ENCODE measurements at places on chromosomes 2 and 18. TPM values are rescaled to one million over a fixed set of nuclear protein-coding genes. Genes with fewer than 3 reads are reported as not detected.

GRCh38 chr2:127810156-127810618 lies 784 bp downstream of the WDR33 start:
- peak; percentile 48 for DNase-seq

- no peak for DNase-seq
These were observed 63.4 kb upstream of the ZEB2 start for GRCh38 chr2:144583381-144583729.

- DNase-seq, result no peak
These were observed 7.6 kb downstream of the SERPINE2 start for GRCh38 chr2:224031358-224031970.

- no peak for DNase-seq
These were observed 86.0 kb downstream of the TTC32 start for GRCh38 chr2:19815746-19816145.

Gene FOXD4L1
- not detected for total RNA-seq

DNA sequence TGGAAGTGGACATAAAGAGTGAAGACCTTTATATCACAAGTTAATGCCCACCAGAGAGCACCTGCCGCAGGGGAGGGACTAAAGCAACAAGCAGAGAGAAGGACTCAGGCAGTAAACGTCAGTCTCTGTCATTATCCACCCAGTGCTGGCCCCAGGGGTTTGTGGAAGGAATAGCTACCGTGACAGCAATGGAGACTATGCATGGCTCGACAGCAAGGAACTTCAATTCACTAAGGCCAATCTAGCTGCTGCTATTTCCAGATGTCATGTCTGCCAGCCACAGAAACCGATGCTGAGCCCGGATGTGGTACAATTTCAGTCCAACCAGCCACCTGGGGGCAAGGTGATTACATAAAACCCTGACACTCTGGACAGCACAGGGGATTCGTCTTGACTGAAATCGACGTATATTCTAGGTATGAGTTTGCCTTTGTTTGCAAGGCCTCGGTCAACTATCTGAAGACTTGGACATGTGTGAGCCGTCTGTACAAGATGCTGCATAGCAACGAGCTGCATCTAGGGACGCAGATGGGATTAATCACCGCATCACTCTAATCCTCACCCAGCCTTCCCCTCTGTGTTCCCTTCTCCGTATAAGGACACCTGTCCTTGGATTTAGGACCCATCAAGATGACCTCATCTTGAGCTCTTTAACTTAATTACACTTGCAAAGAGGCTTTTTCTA lies 154.1 kb upstream of the SH3BP4 start:
- DNase-seq, result peak; percentile 22

Gene ZSWIM2
- total RNA-seq, result not detected

DNA sequence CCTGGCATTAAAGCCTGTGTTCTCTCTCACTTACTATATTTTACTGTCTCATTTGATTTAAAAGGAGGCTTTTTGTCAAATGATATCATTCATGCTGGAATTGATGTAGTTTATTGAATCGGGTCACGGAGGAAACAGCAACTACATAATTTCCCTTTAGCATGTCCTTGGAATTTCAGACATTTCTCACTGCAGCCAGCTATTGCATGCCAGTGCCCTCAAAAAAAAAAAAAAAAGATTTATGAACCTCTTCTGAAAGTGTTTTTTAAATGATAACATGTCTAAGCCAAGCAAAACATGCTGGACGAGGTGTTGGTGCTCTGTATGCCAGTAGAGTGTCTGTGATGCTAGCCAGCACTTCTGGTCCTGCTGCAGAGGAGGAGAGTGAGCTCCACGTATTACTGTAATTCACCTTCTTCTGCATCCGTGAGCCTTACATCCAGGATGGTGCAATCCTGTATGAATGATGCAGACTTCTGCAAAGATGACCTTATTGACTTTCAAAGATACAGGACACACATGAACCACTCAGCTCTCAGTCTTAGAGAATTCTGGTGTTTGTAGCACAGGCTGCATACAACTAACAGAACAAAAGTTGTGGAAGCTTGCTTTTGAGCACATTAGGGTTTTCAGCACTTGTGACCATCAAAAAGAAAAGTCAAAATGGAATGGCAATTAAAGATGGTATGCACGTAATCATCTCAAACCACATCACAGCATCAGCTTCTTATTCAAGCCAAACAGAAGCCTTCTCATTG lies 31.1 kb downstream of the UGP2 start:
- no peak for DNase-seq

DNA sequence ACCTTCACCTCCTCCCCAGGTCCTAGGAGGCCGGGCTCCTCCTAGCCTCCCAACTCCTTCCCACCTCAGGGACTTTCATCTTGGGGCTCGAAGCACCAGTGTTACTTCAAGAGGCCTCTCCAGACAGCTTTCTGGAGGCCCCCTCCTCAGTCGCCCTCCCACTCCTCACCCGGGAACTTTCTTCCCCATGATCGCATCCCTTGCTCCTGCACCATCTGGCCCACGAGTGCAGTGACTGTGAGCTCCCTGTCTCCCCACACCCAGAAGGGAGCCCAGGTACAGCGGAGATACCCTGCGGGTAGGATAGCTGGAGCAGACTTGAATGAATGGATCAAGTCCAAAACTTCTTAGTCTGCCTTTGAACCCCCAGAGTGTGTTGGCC lies 6.1 kb downstream of the ERFE start:
- no peak for DNase-seq

DNA sequence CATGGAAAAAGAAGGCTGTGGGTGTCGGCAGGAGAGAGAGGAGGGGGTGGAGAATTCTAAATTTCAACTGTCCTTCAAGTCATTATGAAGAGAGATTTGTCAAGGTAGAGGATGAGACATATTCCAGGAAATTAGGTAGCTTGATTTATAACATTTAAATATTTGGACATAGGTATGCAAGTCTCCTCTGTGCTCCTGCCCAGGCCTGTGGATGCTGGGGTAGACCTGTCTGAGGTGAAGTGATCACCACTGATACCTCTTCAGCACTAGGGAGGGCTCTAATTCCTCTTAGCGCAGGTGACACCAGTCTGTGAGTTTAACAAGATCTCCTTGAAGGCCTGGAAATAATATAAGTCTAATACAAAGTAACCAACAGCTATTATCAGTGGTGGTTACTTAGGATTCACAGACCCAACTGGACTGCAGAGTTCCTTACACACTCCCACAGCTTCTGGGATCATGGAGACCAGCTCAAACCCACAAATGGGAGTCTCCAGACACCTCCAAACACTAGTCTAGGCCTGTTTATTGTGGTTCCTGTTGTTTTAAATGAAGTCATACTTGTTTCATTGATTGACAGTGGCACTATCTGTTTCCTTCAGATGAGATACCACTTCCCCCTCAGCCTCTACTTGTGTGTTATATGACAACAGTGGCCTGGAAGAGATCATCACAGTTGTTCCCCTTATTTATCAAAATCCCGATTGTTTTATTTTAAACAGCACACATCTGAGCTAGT lies 104.1 kb upstream of the ITPRID2 start:
- DNase-seq, result no peak

DNA sequence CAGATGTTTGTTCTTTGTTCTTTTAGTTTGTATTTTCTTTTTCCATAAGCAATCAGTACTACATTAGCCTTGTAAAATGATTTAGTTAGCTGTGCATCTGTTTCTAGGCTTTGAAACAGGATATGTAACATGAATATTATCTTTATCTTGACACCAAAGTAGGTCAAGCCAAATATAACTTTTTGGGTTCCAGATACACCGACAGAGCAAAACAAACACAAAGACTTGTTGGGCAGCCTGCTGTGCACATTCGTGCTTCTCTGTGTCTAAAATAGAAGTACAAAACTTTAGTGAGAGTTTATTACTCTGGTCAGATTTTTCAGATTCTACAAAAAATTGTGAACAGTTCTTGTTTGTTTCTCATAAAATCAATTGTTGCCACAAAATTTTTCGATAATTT lies 1059.3 kb upstream of the GYPC start:
- peak; percentile 5 for DNase-seq

DNA sequence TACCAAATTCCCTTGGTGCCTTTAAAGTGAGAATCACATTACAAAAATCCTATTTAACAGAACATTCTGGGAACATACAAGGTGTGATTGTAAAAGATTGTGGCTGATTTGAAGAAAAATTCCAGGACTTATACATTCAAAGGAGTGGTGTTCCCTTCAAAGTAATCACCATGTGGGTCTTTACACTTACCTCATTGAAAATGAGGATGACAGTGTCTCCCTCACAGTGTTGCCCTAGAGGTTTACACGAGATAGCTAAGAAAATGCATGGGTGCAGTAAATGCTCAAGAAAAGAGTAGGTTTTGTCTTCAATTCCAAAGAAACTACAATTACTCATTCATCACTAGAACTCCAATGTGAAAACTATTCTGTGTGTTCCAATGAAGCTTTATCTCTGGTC lies 331.5 kb downstream of the SLC4A3 start:
- no peak for DNase-seq

- DNase-seq, result no peak
These were observed 126.9 kb downstream of the TMEM200C start for GRCh38 chr18:5768454-5768853.

DNA sequence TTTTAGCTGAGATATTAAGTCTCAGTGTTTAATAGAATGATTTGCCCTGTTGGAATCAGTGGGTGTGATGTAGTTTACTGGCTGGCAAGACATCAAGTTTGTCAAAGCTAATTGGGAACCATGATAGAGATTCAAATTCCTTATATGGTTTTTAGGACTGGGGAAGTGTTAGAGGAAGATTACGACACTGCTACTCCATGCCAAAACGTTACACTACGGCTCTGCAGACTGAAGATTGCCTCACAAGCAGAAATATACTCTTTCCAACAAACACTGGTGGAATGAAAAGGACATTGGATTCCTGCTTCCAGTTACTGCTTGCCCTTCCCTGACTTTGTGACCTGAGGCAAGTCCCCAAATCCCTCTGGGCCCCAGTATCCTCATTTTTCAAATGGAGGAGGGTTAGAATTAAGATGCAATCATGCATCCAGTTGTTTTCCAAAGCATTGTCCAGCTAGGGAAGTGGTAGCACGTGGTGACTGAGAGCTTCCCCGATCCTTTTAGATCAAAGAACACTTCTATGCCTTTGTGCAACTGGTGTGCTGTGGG lies 147.6 kb downstream of the CDC42EP3 start:
- DNase-seq, result peak; percentile 85

DNA sequence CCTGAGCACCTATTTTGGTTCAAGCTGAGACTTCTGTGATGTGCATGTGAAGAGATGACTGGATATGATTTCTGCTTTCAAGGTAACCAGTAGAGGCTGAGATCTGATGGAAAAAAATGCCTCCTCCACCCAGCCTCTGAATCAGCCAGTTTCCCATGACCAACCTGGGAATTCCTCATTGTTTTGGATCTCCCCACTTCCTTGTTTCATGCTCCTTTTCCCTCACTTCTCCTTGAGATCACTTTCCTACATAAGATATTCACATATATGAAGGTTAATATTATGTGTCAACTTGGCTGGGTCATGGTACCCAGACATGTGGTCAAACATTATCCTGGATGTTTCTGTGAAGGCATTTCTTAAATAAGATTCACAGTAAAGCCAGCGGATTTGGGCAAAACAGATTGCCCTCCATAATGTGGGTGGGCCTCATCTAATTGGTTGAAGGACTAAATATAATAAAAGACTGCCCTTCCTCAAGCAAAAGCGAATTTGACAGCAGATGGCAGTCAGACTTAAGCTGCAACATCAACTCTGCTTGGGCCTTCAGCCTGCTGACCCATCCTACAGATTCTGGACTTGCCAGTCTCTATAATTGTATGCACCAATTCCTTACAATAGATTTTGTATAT lies 379.4 kb downstream of the TNS1 start:
- DNase-seq, result no peak

DNA sequence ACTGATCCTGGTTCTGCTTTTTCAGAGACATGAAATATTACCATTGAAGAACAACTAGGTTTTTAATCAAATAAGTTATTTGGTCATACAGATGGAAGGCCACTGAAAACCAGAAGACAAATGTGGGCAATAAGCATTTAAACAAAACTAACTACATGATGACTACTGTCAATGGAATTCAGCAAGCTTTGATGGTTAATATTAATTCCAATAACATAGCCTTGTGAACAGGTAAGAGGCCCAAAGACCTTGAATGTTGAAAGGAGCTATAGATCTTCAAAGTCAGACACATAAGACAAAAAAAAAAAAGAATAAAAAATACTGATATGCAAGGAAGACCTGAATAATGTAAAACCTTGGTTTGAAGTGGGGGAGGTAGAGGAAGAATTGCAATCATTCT lies 1955.6 kb upstream of the CELF4 start:
- DNase-seq, result no peak

- peak; percentile 55 for DNase-seq
These were observed 61.8 kb upstream of the YWHAQ start for GRCh38 chr2:9692456-9693195.

Gene CNGA3
- total RNA-seq, result 0.51 TPM

- DNase-seq, result no peak
These were observed 685.2 kb downstream of the DCC start for GRCh38 chr18:53025247-53025646.

DNA sequence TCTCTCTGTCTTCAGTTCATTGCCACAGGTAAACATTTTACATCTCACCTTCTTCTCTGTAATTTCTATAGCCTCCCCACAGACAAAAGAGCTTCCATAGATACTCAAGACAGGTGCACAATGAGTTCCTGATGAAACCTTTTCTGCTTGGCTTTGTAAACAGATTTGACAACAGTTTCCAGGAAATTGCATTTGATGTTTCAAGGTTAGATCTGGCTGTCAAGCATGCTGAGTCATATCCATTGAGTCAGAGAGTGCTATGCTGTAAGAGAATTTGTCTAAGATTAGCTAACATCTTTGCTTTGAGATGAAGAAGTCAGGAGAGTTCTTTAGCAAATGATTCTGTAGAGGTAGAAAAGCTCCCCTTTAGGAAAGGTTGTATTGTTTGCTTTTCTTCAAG lies 40.6 kb upstream of the MAP2 start:
- DNase-seq, result no peak

DNA sequence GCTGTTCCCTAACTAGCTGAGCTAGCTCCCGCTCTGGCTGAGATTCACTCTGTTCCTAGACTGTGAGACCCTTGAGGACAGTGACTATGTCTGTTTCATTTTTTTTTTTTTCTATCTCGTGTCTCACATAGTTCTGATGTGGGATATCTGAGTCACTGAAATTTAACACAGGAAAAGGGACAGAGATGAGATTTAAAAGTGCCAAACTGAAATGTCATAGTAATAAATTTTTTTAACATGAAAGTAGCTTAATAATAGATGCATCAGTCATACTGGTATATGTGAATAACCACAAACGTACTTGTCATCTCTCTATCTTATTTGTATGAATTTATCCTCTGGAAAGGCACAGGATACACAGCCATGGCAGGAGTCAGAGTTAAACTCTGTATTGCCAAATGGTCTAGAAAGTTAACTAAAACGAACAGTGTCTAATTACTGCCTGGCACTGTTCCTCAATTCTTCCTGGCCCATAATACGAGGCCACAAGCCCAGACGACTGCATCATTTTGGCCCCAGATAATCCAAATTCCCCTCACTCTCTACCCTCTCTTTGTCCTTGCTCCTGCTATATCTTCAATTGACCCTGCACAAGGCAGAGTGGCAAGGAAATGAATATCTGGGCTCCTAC lies 87.5 kb downstream of the SATB2 start:
- no peak for DNase-seq

Gene RTP5
- total RNA-seq, result not detected
